ENCODE measurements at places on chromosomes 2 and 18. TPM values are rescaled to one million over a fixed set of nuclear protein-coding genes. Genes with fewer than 3 reads are reported as not detected.

DNA sequence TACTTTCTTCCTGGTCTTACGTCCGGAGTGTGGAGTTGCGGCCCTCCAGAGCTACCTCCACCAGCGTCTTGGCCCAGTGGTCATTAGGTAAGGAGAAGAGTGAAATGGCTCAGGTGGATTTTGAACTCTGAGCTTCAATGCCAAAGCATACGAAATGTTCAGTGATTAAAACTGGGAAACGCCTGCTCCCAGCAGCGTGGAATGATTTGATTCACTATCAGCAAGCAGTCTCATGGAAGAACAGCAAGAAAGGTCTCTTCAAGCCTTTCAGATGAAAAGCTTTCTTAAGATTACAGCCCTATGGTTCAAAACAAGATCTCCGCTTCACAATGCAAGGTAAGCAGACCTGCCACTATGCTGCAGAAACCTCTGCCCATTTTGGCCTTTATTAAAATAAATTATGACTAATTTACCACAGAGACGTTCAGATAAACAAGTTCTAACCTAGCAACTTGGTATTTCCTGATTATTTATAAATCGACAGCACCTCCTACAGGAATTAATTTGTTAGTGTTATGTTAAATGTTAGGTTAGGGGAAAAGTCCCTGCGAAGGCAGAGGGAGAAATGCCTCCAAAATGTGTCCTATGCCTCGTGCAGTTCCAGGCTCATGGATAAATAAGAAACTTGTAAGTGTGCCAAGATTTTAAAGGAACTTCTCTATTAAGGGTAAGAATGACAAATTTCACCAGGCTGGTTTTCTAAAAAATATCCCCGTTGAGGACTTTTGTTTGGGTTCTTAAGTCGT is 10.1 kb downstream of the SP9 start:
- DNase-seq = no peak

GRCh38 chr18:6161549-6161948 is 253.2 kb downstream of the L3MBTL4 start:
- no peak for DNase-seq

- no peak for DNase-seq
These were observed 230.2 kb upstream of the TNP1 start for GRCh38 chr2:217090024-217090473.

The KCNJ13 gene
- not detected for polyA plus RNA-seq

The COL4A3 gene
- polyA plus RNA-seq = not detected

The LYG2 gene
- not detected for polyA plus RNA-seq

The ACADL gene
- not detected for polyA plus RNA-seq

All from AG04450 (cell line).